ENCODE measurements at places on chromosomes 12 and 14.

- peak; percentile 41 for DNase-seq
Observed at GRCh38 chr14:56807386-56808109, 2.7 kb downstream of the OTX2 start.

GRCh38 chr12:45231515-45232145, 15.7 kb downstream of the ANO6 start:
- DNase-seq = no peak

- no peak for DNase-seq
Observed at GRCh38 chr14:70754991-70755390, 54.3 kb downstream of the MAP3K9 start.

- no peak for DNase-seq
Observed at GRCh38 chr14:102900631-102901571, 21.6 kb upstream of the AMN start.

DNA sequence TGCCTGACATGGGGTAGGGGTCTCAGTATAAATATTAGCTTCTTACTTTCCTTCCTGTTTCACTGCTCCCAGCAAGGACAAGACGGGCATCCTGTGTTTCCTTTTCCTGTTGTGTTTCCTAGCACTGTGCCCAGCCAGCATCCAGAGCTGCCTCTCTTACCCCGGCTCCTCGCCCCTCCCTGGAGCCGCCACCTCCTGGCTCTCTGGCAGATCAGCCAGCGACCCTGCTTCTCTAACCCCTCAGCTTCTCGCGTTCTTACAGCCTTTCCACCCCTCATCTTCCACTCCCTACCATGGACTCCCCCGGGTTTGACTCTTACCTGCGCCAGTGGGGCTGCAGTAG, 17.8 kb downstream of the HDAC7 start:
- DNase-seq = no peak

GRCh38 chr12:78457938-78458337, 406.6 kb upstream of the SYT1 start:
- no peak for DNase-seq

DNA sequence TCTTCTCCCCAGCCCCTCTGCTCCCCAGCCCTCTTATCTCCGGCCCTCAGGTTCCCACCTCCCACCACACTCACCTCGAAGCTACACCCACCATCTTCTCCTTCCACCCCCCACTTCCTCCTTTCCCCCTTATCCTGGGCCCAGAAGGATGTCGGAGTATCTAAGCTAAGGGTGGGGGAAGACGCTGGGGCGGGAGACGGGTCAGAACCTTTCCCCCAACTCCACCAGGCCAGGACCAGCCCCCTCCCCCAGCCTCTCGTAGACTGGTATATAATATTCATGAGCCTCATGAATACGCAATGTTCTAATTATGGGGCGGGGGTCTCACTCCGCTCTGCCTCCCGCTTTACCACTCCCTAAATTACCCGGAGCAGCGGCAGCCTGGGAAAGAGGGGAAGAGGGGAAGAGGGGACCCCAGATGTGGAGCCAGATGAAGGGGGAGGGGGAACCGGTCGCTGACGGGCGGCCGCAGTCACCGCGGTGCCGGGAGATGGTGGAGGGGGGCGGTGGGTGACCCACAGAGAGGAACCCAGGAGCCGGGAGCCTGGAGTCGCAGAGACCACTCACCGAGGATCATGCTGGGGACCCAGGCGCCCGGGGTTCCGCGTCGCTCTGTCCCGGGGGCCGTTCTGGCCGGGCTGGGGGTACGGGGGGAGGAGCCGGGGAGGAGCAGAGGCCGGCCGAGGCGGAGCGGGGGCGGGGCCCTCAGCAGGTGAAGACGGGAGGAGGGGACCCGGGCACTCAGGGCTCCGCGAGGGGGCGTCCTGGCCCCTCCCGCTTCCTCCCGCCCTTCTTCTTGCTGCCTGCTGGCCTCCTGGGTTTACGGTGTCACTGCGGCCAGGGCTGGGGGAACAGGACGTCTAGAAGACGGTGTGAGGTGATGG, 6.4 kb upstream of the ZNF385A start:
- DNase-seq = peak; percentile 83

Data from nephron progenitor cell (in vitro differentiated cells).